ENCODE measurements at places on chromosomes 4 and X. TPM values are rescaled to one million over a fixed set of nuclear protein-coding genes. Genes with fewer than 3 reads are reported as not detected.
A peak's percentile ranks its signal among the peaks of the same experiment; 100 is the strongest.

DNA sequence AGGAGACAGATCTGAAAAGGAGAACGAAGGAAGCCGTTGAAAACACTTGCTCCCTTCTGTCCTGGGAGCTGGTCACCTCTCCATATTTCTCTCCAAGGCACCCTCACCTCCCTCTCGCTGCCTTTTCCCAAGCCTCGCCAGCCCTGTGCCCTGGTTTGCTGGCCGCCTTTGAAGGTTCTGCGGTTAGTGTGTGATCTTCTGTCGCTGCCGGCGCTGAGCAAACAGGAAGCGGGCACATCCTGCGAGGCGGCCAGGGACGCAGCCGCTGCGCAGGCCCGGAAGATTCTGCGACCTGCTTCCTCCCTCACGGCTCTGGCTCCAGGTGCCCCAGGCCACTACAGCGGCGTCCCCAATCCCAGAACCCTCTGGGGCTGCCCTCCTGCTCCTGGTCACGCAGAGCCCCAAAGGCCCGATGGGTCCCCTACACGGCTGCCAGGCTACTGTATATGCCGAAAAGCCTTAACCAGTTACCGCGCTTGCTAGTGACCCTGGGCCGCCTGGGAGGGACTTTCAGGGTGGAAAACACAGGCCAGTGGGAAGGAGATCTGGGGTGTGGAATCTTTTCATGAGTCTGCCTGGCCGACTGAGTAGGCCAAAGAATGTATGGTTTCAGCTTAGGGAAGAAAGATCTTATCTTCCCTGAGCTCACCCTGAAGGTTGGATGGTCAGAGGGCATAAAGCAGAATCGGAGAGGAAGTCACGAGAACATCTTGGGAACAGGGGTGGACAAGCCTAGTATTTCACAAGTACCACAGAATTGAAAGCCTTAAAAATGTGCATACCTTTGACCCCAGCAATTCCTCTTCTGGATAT is 2.3 kb upstream of the SASH3 start:
- no peak for DNase-seq

DNA sequence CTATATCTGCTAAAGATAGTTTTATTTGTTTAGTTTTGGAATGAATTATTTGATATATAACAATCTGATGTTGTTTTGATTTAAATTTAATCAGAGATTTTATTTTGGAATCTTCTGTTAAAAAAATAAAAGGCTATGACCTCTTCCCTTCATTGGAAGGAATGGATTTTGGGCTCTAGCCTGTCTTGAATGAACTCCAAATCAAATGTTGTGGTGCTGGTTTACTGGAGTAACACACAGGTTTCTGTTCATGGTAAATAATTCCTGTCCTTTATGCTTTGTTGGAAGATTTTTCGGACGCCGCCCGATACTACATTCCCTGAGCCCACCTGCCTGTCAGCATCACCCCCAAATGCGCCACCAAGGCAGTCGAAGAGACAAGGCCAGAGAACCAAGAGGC is 291.1 kb downstream of the ARHGAP10 start:
- no peak for DNase-seq

DNA sequence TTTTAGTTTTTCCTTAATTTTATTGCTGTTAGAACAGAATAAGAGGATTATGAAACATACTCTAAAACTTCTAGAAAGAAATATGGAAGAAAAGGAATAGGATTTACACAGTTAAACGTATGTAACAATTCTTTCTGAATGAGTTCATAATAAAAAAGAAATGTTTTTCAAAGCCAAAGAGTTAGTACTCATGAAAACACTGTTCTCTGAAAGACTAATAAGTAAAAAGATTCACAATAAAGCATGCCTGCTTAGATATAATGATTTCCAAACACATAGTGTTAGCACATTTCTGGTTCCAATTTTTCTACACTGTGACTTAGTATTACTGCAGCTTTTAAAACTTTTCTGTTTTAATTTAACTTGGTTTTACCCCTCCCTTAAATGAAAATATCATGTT is 49.8 kb upstream of the PRSS48 start:
- DNase-seq: no peak

The CFAP47 gene
- total RNA-seq: not detected

The DDX53 gene
- total RNA-seq: not detected

The INTS12 gene
- total RNA-seq: 28.9 TPM

The MAGEB1 gene
- total RNA-seq: not detected

- DNase-seq: peak; percentile 75
Observed at GRCh38 chr4:176769514-176769913, 23.2 kb downstream of the VEGFC start.

GRCh38 chrX:13147733-13148132 is 103.3 kb upstream of the FAM9C start:
- DNase-seq: no peak

DNA sequence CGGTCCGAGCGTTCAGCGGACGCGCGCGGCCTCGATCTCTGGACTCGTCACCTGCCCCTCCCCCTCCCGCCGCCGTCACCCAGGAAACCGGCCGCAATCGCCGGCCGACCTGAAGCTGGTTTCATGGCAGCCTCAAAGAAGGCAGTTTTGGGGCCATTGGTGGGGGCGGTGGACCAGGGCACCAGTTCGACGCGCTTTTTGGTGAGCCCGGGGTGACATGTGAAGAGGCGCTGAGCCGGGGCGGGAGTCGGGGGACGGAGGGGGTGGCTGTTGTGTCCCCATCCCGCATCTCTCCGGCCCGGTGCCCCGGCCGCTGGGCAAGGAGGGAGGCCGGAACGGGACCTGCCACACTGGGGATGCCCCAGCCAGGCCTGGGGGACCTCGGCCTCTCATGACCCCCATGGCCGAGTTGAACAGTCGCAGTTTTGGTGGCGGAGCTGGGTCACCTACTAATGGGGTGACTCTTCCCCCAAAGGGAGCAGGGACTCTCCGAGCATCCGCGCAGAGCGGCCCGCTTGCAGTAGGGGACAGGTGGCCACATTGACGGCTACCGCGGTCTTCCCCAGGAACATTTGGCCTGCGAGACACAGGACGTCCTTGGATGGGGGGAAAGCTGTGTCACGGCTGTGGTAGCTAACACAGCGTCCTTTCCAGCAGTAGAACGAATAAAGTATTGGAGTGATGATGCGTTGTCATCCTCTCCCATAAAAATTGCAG is at the start of gene GK:
GK (plus strand) TSS at position 9 of the 717 bp plus-strand sequence; CDS start at position 124, 115 bp downstream.
- DNase-seq: peak; percentile 39

DNA sequence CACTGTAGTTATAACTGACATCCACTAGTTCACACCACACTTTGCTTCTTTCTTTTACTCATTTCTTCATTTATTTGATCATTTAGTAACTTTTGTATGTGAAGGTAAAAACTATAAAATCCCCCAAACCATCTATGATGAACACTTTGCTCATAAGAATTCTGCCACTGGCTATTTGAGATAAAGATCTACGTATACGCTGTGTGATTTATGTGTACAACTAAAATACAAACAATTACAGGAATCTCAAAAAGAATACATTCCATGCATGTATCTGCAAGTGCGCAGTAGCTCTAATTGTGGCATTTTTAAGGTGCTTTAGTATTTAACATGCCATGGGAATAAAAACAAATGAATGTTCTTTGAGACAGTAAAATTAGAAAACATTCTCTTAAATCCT is 156.9 kb upstream of the NAP1L5 start:
- no peak for DNase-seq

DNA sequence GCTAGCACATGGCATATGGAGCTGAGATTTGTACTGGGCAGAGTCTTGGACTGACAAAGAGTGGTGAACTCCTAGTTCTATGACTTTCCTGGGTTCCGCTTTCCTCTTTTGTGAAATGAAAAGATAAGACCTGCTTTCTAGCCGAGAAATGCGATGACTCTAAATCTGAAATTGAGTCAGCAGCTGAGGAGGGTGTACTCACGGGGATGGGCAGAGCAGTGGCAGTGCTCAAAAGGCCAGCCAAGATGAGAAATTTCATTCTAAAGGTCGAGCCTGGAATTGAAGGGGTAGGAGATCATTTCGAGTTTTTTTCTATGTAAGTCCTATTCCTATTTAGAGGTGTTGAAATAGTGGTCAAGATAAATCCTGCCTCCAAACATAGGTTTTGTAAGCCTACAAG is 47.0 kb downstream of the NUDT9 start:
- no peak for DNase-seq

The RENBP gene
- total RNA-seq: 2.5 TPM

DNA sequence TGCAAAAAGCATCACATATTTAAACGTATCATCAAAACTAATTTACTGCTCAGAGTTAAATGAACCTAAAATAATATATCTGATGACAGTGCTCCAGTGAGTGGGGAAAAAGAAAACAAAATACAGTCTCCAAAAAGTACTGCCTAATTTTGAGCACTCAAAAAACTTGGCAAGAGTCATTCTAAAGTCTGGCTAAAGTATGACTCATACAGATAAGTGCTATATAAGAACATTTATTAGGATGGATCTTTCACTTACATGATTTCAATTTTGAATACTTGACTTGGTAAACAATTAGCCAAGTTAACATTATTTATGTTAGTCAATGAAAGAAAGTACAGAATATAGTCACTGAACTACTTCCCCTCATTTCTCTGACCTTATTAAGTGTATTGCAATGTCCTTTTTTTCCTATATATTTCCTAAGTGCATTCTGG is 27.2 kb downstream of the FBXO8 start:
- DNase-seq: peak; percentile 22

The FOXP3 gene
- total RNA-seq: 0.05 TPM

GRCh38 chr4:156321203-156321602 is 367.5 kb upstream of the CTSO start:
- DNase-seq: peak; percentile 61

- DNase-seq: peak; percentile 86
Observed at GRCh38 chr4:7134737-7135388, 57.5 kb upstream of the SORCS2 start.

- no peak for DNase-seq
Observed at GRCh38 chr4:157824021-157824420, 348.8 kb downstream of the GASK1B start.

DNA sequence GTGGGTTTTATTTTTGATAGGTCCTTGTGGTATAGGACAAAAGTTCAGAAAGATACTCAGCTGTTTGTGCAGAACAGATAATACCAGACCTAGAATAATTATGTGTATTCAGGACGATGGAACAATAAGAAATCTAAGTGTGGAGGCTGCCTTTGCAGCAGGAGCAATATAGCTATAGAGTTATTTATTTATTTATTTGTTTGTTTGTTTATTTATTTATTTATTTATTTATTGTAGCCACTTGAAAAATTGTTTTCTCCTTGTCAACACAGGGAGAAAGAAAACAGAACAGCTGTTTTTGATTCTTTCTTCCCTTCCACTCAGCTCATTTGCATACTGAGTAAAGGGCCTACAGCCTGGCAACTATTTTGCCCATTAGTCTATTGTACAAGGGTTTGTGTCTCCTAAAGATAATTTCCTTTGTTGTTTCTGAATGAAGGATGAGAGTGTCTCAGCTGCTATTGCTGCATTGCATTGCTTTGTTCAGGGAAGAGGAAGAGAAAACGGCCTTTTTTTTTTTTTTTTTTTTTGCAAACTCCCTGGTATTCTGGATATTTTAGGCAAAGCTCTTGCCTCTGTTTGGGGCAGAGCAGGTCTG is 56.0 kb upstream of the ESX1 start:
- no peak for DNase-seq

The FATE1 gene
- total RNA-seq: not detected

DNA sequence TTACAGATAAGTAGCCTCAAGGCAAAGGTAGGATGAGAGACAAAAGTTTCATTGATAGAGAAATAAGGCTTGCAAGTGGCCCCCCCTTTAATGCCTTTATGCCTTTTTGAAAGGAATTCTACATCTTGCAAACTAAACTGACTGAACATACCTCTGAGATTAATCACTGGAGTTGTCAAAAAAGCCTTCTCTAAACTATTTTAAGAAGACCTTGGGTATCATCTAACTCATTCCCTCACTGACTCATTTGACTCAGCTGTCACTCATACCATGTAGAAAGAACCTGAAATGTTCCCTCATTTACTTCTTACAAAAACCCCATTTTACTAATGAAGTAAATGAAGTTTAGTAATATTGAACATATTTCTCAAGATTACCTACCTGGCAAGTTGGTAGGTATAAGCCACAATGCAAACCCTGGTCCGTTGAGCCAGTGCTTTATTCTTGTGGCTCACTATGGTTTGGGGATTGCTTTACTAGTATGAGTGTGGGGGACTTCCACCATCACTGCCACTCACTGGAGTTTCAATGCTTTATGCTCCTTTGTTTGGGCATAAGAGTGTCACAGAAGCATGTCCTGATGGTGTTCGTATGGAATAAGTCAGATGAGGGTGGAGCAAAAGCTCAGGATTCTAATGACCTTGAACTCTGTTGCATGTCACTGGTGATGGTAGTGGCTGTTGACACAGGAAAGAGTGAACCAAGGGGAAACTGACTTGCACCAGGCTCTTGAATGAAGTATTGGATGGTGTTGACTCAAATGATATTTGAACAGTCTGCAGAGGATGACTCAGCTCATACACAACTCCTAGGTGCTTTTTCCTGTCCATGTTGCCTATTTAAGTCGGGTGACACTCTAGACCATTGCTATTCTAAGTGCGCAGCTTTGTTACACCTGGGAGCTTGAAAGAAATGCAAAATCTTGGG is 305.5 kb upstream of the EMCN start:
- DNase-seq: peak; percentile 61

DNA sequence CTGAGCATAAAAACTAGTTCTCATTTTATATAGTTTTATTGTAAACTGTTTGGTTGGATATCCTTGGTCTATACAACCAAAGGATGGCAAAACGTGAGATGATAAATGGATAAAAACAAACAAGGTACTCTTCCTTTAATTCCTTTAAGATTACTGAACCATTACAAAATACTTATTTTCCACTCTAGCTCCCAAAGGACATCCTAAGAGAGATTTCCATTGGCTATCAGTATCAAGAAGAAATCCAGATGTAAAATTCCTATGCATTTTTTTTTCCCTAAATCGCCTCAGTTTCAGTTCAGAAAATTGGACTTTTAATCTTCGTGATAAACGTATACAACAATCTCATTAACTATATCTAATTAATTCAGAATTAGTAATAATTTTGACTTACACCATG is 2.3 kb downstream of the FBXL5 start:
- no peak for DNase-seq
